SJSA1 (cell line): ENCODE measurements at places on chromosomes 6 and 20. TPM values are rescaled to one million over a fixed set of nuclear protein-coding genes. Genes with fewer than 3 reads are reported as not detected.

The MARCKS gene
- total RNA-seq = 148 and 159 TPM in 2 replicates

The FKBP1C gene
- total RNA-seq = 0.09 and 0.37 TPM in 2 replicates

The LRRC1 gene
- 11.7 and 16.4 TPM in 2 replicates for total RNA-seq

The SNAP25 gene
- total RNA-seq = 3.9 and 13.9 TPM in 2 replicates

The SYTL3 gene
- total RNA-seq = 14.7 and 17.5 TPM in 2 replicates

The AAR2 gene
- total RNA-seq = 27.7 and 32.0 TPM in 2 replicates

The GRM4 gene
- total RNA-seq = not detected in 2 replicates

- H3K27ac ChIP-seq = no peak overlapping the region
- H3K4me3 ChIP-seq = no peak overlapping the region
- H3K4me1 ChIP-seq = no peaks in the 10 kb centered on the region
Observed at GRCh38 chr20:1535420-1536175, 21.9 kb downstream of the SIRPD start.

DNA sequence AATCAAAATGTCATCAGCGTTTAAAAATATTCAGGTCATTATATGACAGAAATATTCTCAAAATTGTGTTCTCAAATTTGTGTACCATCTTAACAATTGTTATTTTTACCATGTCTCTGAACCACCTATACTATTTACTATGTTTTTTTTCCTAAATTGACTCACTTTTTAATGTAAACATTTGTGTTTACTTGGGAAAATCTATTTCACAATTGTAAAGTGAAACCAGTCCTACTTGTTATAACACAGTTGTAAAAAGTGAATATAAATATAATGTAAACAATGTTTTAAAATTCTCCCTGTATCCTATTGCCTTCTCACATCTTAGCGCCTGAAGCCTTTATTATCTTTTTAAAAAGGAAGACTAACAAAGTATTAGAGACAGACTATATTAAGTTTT lies 83.5 kb downstream of the ADGRG6 start:
- no peaks in the 10 kb centered on the region for H3K36me3 ChIP-seq
- DNase-seq = no peak
- H3K4me3 ChIP-seq = no peak overlapping the region
- H3K27ac ChIP-seq = no peak overlapping the region
- peaks cover 19% of the 10 kb centered on the region for H3K4me1 ChIP-seq

DNA sequence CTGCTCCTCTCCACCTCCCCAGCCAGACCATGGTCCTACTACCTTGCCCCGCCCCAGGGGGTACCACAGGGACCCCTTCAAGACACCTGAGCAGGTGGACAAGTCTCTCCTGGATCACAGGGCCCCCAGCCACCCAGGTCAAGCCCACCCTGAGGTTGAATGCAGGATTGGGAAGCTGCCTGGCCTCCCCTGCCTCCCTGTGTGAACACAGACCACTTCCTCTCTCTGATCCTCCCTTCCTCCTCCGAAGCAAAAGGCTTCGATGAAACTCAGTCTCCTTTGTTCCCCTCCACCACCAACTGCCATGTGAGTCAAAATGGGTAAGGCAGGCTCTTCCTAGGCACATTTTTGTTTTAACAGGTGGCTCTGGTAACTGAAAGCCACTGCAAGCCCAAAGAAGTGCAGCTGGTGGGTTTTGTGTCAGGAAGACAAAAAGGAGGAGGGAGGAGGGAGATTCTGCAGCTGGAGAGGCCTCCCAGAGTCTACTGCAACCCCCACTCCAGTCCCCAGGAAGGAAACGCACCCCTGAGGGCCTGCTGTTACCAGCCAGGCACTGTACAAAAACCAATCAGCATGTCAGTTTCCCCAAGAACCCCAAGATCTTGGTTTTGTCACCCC lies 5.4 kb downstream of the ADA start:
- DNase-seq = no peak
- H3K36me3 ChIP-seq = no peaks in the 10 kb centered on the region
- no peak overlapping the region for H3K4me3 ChIP-seq
- H3K27ac ChIP-seq = no peak overlapping the region
- no peaks in the 10 kb centered on the region for H3K27me3 ChIP-seq

DNA sequence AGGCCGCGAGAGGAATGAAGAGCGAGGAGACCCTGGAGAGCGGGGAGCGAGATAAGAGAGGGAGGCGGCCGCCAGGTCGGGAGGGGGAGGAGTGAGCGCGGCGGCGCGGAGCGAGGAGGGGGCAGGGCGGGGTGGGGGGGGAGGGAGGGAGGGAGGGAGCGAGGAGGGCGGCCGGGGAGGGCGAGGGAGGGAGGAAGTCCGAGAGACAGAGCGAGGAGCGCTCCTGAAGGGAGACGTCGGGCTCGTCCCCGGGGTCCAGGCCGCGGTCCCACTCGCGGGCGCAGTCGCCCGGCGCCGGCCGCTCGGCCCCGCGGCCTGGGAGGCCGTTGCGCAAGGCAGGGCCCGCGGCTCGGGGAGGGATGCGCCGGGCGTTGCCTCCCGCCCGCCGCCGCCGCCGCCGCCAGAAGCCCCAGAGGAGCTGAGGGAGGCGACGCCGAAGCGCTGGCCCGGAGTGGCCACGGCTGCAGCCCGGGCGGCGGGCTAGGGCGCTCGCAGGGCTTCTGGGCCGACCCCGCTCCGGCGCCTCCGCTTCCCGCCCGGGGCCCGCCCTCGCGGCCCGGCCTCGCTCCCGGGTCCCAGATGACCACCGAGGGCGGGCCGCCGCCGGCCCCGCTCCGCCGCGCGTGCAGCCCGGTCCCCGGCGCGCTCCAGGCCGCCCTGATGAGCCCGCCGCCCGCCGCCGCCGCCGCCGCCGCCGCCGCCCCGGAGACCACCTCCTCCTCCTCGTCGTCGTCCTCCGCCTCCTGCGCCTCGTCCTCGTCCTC lies at the start of gene FOXF2:
TSS of gene FOXF2 (plus strand) at position 208 of the 764 bp plus-strand sequence. CDS start at position 580, 372 bp downstream.
- DNase-seq = peak; percentile 92
- H3K27ac ChIP-seq = peak within 1 kb of the TSS; percentile 67
- peak within 1 kb of the TSS; percentile 83 for H3K4me3 ChIP-seq

- H3K27me3 ChIP-seq = no peaks in the 10 kb centered on the region
- DNase-seq = no peak
- no peak overlapping the region for H3K4me3 ChIP-seq
- no peaks in the 10 kb centered on the region for H3K36me3 ChIP-seq
- peaks cover 20% of the 10 kb centered on the region for H3K4me1 ChIP-seq
- no peak overlapping the region for H3K27ac ChIP-seq
Observed at GRCh38 chr6:128365520-128366160, 154.8 kb downstream of the PTPRK start.

DNA sequence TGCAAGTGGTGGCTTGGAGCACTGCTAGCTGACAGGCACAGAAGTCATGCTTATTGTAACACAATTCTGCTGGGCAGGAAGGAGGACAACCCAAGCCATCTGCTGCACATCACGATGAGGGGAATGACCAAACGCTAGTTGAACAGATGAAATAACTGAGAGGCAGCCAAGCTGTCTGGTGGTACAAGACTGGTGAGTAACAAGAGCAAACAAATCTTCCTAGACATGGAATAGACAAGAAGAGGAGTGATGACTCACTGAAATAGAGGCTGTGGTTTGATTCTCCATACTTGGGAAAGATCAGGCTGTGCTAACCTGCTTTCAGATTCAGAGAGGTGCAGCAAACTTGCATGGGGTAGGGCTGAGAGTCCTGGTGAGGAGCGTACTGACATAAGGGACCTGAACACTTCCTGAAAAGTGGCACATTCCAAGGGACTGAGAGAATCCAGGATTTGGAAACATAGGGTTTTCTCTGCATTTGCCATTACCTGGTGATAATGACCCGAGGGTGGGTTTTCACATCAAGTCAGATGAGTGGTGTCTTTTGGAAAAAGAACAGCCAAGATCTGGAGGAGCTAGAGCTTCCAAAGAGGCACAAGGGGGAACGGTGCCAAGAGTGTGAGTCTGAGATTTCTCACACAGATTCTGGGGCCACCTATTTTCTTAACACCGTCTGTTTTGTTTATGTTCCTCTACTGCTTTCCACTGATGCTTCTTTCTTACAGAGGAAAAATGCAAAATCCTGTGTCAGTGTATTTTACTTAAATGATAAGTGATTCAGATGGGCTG lies 60.0 kb downstream of the PRL start:
- H3K36me3 ChIP-seq = no peaks in the 10 kb centered on the region
- no peaks in the 10 kb centered on the region for H3K27me3 ChIP-seq
- H3K4me1 ChIP-seq = peaks cover 26% of the 10 kb centered on the region
- peak overlapping the region; percentile 7; the same call in 1 of the 2 replicates for H3K27ac ChIP-seq

DNA sequence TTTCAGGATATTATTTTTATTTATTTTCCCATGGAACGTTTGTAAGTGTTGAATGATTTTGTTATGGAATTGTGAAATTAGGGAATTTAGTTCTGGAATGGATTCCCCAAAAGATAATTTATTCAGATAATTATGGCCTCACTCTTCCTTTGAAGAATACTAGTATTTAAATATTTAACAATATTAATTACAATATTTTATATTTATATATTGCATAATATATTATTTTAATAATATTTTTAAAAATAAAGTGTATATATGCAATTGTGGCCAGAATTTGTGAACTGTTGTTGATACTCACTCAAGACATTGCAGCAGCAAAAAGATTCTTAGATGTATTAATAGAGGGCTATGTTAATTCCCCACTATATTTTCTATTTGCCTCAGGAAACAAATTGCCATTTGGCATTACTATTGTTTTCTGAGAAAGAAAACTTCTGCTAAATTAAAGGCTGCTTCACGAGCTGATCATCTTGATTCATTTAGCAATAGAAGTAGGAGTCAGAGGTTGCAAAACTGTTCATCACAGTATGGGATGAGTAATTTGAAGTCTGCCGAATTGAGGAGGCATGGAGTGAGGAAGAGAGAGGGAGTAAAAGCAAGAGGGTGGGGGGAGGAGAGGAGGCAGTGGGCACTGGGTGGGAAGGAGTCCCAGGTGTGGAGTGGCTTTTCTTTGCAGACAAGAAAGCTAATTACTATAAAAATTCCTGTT lies 729.2 kb downstream of the DHX35 start:
- no peak overlapping the region for H3K27ac ChIP-seq
- no peaks in the 10 kb centered on the region for H3K36me3 ChIP-seq
- H3K27me3 ChIP-seq = no peaks in the 10 kb centered on the region

- peaks cover 77% of the 10 kb centered on the region for H3K36me3 ChIP-seq
- H3K27ac ChIP-seq = no peak overlapping the region
- H3K4me3 ChIP-seq = no peak overlapping the region
- no peak for DNase-seq
- H3K4me1 ChIP-seq = peaks cover 7% of the 10 kb centered on the region
Observed at GRCh38 chr20:36825385-36826104, 50.4 kb upstream of the TLDC2 start.

GRCh38 chr20:2767768-2768631 lies 32.4 kb downstream of the CPXM1 start:
- no peak overlapping the region for H3K27ac ChIP-seq
- H3K4me3 ChIP-seq = no peak overlapping the region
- H3K36me3 ChIP-seq = no peaks in the 10 kb centered on the region
- no peak for DNase-seq
- 0 out of 2 replicates have a peak, but pooled peaks cover 7% of the 10 kb centered on the region for H3K27me3 ChIP-seq

DNA sequence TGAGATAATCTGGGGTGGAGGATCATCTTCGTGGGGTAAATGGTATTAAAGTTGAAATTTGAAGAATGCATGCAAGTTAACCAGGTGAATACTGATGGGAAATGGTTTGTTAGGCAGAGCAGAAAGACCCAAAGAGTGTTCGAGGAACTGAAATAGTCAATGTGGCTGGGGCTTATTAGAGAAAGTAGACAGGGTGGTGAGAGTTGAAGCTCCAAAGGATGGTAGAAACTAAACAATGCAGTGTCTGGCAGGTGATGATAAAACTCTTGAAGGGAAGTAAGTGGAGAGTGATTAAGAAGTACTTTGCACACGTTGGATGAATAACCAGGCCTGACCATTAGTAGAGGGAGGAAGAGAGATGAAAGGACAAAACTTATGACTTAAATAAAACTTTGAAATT lies 39.8 kb upstream of the CENPW start:
- H3K4me3 ChIP-seq = no peak overlapping the region
- DNase-seq = no peak
- H3K36me3 ChIP-seq = no peaks in the 10 kb centered on the region
- H3K27me3 ChIP-seq = peaks cover 4% of the 10 kb centered on the region; the same call in 1 of the 2 replicates

GRCh38 chr6:24454452-24454851 lies 34.9 kb downstream of the GPLD1 start:
- no peak overlapping the region for H3K27ac ChIP-seq
- H3K4me1 ChIP-seq = no peaks in the 10 kb centered on the region
- H3K27me3 ChIP-seq = no peaks in the 10 kb centered on the region
- DNase-seq = no peak
- H3K4me3 ChIP-seq = no peak overlapping the region

DNA sequence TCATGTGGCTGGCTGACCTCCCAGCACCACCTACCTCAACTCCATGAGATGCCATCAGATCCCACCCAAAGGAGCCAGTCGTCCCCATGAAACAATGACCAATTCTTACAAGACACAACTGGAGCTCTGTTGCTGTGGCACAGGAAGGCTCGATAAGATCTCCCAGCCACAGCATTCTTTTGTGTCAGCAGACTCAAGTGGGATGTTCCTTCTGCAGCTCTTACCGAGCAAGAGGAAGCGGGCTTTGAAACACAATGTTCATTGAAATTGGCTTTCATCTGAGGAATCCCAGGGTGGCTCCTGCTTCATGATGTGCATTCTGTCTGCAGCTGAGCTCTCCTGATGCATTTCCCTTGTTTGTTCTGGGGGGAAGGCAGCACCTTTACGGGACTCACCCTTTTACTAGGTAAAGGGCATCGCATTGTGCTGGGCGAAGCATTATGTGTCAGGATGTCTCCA lies 222.0 kb upstream of the SGK1 start:
- peaks cover 21% of the 10 kb centered on the region for H3K4me1 ChIP-seq
- no peak for DNase-seq
- no peaks in the 10 kb centered on the region for H3K36me3 ChIP-seq
- H3K27me3 ChIP-seq = no peaks in the 10 kb centered on the region

- peaks cover 15% of the 10 kb centered on the region for H3K4me1 ChIP-seq
- no peaks in the 10 kb centered on the region for H3K36me3 ChIP-seq
- no peak overlapping the region for H3K4me3 ChIP-seq
- H3K27me3 ChIP-seq = no peaks in the 10 kb centered on the region
- DNase-seq = no peak
- H3K27ac ChIP-seq = no peak overlapping the region
Observed at GRCh38 chr6:121430514-121431460, 4.7 kb upstream of the GJA1 start.

DNA sequence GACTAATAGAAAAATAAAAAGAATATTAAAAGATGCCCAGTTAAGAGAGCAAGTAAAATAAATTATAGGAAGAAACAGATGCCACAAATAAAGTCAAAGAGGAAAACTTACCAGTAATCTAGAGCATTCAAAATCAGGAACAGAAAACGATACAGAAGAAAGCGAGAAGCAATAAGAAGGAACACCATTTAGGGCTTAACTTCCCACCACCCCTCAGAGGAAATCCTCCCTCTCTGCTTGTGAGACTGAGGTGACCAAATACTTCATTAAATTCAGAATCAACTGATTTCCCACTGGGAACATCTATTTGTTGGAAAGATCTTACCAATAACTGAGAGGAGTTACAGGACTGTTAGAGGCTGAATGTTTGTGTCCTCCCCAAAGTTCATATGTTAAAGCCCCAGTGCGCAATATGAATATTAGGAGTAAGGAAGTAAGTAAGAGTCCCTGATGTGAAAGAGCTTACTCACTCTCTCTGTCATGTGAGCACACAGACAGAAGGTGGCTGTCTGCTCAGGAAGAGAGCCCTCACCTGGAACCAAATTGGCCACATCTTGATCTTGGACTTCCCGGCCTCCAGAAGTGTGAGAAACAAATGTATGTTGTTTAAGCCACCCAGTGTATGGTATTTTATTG lies 19.5 kb downstream of the KATNA1 start:
- H3K27me3 ChIP-seq = no peaks in the 10 kb centered on the region
- H3K27ac ChIP-seq = no peak overlapping the region
- no peak for DNase-seq
- peaks cover 34% of the 10 kb centered on the region for H3K36me3 ChIP-seq
- H3K4me3 ChIP-seq = no peak overlapping the region
- no peaks in the 10 kb centered on the region; the same call in 1 of the 2 replicates for H3K4me1 ChIP-seq
